ENCODE measurements at places on chromosomes 5 and 9. TPM values are rescaled to one million over a fixed set of nuclear protein-coding genes. Genes with fewer than 3 reads are reported as not detected.

DNA sequence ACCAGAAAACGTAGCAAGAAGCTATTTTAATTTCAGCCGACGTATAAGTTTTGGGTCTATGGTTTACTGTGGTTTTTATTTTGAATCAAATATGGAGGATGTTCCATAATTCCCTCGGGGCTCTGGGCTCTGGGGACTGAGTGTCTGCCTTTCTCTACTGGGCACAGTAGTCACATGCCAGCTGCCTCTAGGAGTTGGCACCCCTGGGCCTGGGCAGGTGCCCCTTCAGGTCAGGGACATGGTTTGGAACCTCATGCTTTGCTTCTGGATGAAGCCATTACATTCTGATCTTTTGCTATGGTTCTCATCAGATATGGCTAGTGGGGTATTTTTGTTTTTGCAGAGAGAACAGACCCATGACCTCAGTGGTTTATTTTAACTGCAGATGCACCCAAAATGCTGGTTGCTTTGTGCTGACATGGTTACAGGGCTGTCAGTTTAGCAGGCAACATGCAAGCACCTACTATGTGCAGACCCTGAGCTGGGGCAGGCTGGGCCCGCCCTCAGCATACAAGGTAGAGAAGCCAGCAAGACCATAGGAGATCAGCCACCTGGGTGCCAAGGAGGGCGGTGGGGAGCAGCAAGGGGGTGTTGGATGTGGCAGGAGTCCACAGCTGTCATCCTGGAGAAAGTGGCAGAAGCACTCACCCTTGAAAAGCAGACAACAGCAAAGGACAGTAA, 54.5 kb upstream of the PSD2 start:
- DNase-seq, result no peak

GRCh38 chr9:75876999-75877640, 13.4 kb upstream of the PCSK5 start:
- DNase-seq, result no peak

- no peak for DNase-seq
These were observed 82.0 kb upstream of the PHF24 start for GRCh38 chr9:34876096-34876495.

DNA sequence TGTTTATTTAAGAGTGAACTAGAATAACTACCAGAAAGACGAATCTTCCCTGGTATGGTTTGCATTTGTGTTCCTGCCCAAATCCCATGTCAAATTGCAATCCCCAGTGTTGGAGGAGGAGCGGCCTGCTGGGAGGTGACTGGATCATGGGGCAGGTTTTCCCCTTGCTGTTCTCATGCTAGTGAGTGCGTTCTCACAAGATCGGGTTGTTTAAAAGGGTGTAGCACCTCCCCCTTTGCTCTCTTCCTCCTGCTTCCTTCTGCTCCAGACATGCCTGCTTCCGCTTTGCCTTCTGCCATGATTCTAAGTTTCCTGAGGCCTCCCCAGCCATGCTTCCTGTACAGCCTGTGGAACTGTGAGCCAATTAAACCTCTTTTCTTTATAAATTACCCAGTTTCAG, 210.3 kb upstream of the TBC1D2 start:
- DNase-seq, result no peak

DNA sequence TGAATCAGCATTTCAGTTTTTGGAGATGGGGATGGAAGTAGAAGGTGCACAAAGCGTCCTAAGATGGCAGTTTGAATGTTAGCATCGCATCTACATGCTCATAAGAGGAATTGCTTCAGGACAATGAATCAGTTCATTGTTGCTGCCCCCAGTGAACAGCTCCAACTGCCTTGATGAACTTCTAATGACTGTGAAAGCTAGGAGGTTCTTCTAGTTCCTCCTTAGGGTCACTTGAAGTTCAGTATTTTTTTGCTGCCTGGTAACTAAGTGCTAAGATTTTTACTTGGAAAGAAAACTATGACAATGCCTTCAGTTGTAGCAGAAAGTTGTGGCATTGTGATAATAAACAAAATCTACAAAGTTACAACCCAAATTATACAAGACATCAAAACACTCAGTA, 271.6 kb downstream of the RAB3C start:
- no peak for DNase-seq

Gene PFN3
- not detected for total RNA-seq

Gene CDC20B
- total RNA-seq, result 0.18 TPM

DNA sequence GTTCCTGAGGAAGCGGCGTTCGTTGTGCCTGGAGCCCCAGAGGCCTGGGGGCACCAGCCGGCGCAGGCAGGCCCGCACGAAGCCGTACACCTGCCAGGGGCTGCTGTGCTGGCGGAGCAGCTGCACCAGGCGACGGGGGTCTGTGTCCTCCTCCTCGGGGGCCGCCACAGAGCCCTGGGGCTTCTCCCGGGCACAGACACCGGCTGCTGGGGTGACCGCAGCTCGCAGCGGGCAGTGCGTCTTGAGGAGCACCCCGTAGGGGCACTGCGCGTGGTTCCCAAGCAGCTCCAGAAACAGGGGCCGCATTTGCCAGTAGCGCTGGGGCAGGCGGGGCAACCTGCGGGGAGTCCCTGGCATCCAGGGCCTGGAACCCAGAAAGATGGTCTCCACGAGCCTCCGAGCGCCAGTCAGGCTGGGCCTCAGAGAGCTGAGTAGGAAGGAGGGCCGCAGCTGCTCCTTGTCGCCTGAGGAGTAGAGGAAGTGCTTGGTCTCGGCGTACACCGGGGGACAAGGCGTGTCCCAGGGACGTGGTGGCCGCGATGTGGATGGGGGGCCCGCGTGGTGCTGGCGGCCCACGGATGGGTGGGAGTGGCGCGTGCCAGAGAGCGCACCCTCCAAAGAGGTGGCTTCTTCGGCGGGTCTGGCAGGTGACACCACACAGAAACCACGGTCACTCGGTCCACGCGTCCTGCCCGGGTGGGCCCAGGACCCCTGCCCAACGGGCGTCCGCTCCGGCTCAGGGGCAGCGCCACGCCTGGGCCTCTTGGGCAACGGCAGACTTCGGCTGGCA, 1.3 kb downstream of the TERT start:
- DNase-seq, result no peak

Gene TLX3
- not detected for total RNA-seq

- DNase-seq, result no peak
These were observed 58.3 kb upstream of the AKNA start for GRCh38 chr9:114446036-114446435.

- no peak for DNase-seq
These were observed 18.4 kb downstream of the FNBP1 start for GRCh38 chr9:130024597-130024994.

Gene CFAP157
- total RNA-seq, result 0.18 TPM
